ENCODE measurements at places on chromosomes 13 and 19.

- DNase-seq = no peak
Observed at GRCh38 chr13:95743192-95743591, 66.3 kb downstream of the DNAJC3 start.

GRCh38 chr19:18906605-18907519 lies 10.9 kb upstream of the CERS1 start:
- peak; percentile 94 for DNase-seq

DNA sequence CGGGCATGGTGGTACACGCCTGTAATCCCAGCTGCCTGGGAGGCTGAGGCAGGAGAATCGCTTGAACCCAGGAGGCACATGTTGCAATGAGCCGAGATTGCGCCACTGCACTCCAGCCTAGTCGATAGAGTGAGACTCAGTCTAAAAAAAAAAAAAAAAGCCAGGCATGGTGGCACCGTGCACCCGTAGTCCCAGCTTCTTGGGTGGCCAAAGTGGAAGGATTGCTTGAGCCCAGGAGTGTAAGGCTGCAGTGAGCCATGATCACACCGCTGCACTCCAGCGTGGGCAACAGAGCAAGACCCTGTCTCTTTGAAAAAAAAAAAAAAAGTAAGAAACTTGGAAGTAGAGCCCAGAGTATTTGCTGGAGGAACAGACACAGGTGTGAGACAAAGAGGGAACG lies 27.7 kb downstream of the CCDC8 start:
- no peak for DNase-seq

DNA sequence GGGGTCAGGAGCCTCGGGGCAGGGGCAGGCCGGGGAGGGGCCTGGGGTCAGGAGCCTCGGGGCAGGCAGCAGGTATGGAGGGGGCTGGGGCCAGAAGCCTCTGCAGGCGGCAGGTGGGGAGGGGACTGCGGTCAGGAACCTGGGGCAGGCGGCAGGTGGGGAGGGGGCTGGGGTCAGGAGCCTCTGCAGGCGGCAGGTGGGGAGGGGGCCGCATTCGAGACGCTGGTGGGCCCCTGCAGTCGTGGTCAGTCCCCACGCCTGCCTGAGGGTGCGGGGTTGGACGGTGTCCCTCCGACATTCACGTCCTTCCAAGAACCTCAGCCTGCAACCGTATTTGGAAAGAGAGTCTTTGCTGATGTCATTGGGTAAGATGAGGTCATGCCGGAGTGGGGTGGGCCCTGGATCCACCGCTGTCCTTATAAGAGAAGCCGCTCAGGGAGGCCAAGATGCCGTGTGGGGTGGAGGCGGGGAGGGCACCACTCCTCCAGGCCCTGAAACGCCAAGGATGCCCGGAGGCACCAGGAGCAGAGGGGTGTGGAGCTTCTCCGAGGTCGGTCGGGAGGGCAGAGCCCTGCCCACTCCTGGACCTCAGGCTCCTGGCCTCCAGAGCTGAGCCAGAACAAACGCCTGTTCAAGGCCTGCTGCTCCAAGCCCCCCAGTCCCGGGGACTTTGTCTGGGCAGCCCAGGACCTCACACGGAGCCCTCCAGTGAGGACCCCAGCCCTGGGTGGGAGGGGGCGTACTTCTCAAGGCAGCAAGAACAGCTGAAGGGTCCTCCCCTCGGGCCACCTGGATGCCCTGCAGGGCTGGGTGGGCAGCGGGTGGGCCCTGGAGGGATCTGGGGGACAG lies 30.1 kb downstream of the PIP5K1C start:
- DNase-seq = no peak

DNA sequence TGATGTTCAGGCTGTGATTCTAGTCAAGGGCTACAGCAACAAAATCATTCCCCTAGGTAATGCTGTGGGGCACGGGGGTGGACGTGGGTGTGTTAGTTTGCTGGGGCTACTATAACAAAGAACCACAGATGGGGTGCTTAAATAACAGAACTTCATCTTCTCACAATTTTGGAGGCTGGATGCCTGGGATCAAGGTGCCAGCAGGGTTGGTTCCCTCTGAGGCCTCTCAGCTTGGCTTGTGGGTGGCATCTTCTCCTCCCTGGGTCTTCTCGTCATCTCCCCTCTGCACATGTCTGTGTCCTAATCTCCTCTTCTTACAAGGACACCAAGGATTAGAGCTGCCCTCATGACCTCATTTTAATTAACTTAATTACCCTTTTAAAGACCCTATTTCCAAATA lies 114.9 kb downstream of the ESD start:
- DNase-seq = no peak

DNA sequence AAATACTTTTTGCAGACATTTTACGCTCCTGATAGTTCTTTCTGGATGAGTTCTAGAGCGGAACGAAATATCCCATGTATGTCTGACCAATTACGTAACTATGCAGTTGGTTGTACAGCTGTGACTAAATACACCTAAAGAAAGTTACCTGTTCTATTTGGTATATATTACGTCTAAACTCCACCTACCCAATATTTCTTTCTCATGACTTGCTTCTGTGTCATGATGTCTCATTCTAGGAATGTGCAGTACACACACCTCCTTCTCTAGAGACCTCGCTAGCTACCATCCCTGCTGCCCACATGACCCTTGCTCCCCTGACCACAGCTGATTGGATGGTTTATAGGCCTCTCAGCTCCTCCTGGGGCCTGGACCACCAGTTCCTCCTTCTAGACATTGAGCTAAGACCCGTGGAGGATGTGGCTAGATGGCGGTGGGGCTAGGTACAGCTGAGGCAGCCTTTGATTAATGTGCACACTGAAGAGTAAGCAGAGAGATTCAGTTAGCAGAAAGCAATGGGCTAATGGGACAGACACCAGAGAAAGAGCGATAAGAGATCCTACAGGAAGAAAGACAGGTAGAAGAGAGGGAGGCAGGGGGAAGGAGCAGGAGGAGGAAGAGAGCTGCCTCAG lies 422.1 kb downstream of the COG6 start:
- no peak for DNase-seq

DNA sequence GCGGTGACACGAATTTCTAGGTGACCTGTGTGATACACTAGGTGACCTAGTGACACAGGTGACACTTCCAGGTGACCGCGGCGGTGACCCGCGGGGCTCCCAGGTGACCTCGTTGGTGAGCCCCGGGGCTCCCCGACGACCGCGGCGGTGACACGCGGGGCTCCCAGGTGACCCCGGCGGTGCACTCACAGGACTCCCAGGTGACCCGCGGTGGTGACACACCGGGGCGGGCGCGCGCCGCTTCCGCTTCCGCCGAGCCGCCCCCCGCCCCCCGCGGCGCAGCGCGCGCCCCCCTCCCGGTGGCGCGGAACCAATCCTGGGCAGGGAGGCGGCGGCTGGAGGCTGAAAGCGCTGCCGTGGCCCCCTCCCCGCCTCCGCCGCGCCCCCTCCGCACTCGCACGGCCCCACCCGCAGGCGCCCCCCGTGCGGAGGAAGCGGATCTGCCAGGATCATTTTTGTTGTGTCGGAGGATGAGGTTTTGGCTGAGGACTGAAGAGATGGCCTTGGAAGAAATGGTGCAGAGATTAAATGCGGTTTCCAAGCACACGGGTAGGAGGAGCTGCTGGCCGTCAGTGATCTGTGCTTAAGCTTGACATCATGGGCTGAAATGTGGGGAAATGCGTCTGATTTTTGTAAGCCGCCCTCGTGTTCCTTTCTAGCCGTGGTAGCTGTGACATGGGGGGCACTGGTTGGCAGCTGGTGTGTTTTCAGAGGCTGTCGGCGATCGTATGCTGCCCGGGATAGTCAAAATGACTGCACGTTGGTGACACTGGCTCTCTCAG lies at the start of gene MCF2L:
Gene MCF2L (plus strand): TSS at position 305 of the 782 bp plus-strand sequence. CDS start 166 bp downstream, at position 471.
- peak; percentile 76 for DNase-seq

DNA sequence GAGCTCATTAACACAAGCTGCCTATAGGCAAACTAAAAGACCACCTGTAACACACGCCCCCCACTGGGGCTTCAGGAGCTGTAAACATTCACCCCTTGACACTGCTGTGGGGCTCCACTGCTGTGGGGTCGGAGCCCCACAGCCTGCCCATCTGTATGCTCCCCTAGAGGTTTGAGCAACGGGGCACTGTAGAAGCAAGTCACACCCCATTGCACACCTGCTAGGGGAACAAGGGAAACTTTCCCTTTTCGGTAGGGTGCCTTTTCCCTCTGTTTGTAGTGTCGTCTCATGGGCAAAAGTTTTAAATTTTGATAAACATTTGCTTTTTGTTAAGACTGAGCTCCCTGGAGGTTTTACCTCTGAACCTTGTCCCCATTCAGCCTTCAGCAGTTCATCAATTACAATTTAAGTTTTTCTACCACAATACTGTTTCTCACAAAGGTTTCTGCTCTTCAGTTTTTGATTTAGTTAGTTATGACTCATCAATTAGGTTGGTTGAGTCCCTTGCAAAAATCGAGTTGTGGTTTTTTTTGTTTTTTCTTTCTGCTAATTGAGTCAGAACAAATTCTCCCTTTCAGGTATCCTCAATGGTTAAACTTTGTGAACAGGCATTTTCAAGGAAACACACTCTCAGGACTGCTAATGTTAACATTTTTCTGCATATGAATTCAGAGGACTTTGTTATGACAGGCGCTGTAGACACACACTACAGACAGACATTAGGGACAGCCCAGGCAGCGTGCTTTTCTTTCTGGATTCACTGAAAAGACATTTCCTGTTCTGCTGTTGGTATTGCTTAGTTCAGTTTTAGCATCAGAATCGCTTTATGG lies 35.1 kb downstream of the ZNF433 start:
- DNase-seq = no peak

GRCh38 chr19:55454787-55455243 lies 6.6 kb downstream of the ISOC2 start:
- peak; percentile 79 for DNase-seq

DNA sequence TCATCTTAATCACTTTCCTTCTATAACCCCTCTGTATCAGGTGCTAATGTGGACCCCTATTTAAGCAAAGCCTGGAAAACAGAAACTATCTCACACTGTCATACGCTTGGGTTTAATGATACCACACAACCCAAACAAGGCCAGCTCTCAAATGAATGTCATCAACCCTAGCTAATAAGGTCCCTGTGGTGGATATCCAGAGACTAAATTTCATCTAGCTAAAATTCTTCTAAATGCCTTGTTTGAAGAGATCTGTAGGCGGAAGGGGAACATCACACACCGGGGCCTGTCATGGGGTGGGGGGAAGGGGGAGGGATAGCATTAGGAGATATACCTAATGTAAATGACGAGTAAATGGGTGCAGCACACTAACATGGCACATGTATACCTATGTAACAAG lies 95.5 kb downstream of the FOXO1 start:
- DNase-seq = no peak

- peak; percentile 62 for DNase-seq
Observed at GRCh38 chr19:1873524-1874473, 10.4 kb upstream of the KLF16 start.

DNA sequence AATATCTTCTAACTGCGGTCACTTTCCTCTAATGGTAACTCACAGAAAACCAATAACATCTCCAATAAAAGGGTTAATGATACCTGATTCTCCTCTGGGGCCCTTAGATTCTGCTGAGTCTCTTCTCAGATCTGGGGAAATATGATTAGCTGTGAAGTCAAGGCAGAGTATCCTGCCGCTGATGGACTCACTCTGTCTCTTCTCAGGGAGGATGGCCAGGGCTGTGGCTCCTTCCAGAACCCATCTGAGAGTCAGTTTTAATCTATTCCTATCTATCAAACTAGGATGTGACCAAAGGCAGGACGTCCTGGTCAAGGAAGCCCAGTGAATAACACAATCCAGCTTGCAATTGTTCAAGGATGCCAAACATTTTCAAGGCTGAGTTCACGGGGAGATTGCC lies 109.8 kb downstream of the SLC10A2 start:
- no peak for DNase-seq

DNA sequence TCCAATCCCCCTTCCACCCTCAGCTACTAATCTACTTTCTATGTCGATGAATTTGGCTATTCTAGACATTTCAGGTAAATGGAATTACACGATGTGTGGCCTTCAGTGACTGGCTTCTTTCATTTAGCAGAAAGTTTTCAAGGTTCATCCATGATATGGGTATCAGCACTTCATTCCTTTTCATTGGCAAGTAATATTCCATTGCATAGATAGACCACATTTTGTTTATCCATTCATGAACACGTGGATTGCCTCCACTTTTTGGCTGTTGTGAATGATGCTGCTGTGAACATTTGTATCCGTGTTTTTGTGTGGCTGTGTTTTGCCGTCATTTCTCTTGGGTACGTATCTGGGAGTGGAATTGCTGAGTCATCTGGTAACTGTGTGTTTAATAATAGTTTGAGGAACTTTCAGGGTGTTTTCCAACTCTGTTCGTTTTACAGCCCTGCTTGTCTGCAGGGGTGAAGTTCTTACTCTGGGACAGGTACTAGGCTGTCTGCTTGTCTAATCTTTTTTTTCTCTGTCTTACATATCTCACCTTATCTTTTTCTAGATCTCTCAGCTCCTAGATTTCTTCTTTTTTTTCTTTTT lies 32.5 kb downstream of the MARK4 start:
- no peak for DNase-seq

DNA sequence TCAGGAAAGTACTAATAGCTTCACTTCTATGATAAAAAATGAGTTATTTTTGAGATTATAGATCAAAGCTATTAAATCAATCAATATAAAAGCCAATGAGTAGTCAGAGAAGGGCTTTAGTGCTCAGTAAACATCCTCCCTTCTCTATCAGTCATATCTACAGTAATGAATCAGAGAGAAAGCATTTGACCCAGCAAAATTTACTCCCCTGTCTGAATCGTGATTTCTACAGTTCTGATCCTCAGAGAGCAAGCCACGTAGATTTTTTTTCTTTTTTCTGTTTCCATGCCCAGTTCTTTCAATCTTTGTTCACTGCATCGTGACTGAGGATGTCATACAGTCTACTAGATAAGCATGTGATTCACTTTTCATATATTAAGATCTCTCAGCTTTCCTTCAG lies 16.2 kb upstream of the MBNL2 start:
- DNase-seq = no peak

- no peak for DNase-seq
Observed at GRCh38 chr13:23637829-23638228, 67.6 kb downstream of the TNFRSF19 start.

DNA sequence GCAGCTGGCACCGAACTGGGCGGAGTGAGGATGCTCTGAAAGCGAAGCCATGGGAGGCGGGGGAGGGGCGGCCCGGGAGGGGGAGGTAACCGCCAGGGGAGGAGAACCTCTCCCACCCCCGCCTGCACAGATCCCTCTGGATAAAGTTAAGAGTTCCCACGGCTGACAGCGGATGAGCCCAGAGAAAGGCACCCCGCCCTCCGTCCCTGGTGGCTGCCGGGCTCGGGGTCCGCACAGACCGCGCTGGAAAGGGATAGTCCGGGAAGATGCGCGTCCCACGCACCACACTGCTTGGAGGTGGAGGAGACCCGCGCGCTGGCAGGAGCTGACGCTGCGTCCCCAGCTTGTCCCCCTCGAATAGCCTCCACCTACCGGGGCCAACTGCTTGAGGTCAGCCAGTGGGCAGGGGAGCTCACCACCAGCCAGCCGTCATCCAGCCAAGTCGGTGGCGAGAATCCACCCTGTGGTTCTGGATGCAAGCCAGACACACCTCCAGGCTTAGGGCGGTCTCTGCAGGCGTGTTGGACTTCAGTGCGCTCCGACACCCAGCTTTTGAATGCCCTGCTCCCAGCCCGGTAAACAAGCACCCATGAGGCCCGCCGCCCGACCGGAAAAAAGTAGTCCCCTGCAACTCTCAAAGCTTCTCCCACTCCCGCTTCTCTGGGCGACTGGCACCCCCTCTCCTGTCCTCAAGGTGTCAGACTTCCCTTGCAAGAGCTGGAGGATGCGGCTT lies at the start of gene TRPC4:
Gene TRPC4 (minus strand): TSS at position 17 of the 733 bp plus-strand sequence. CDS start 86,439 bp downstream, outside the sequence.
- peak; percentile 73 for DNase-seq

GRCh38 chr19:23823952-23824389 lies 65.3 kb upstream of the ZNF681 start:
- no peak for DNase-seq
